Activated CD8-positive, alpha-beta T cell treated with anti-CD3 and anti-CD28 coated beads for 36 hours (primary cell): ENCODE measurements at places on chromosomes 5 and 9. TPM values are rescaled to one million over a fixed set of nuclear protein-coding genes. Genes with fewer than 3 reads are reported as not detected.

GRCh38 chr5:116542619-116543018, 32.0 kb downstream of the SEMA6A start:
- H3K4me1 ChIP-seq, result no peaks in the 10 kb centered on the region
- H3K36me3 ChIP-seq, result no peaks in the 10 kb centered on the region
- H3K27me3 ChIP-seq, result peaks cover 2% of the 10 kb centered on the region
- H3K27ac ChIP-seq, result no peak overlapping the region

- H3K4me3 ChIP-seq, result no peak overlapping the region
- H3K36me3 ChIP-seq, result no peaks in the 10 kb centered on the region
Measured at GRCh38 chr5:125190232-125191087, 444.0 kb upstream of the ZNF608 start.

- H3K27ac ChIP-seq, result no peak overlapping the region
- H3K4me1 ChIP-seq, result no peaks in the 10 kb centered on the region
- no peak overlapping the region for H3K4me3 ChIP-seq
- H3K36me3 ChIP-seq, result no peaks in the 10 kb centered on the region
- peak; percentile 33 for DNase-seq
Measured at GRCh38 chr9:108859459-108860114, 2.5 kb upstream of the ACTL7A start.

Gene CFAP157
- total RNA-seq, result 0.11 TPM

Gene LMAN2
- 79.9 TPM for total RNA-seq

DNA sequence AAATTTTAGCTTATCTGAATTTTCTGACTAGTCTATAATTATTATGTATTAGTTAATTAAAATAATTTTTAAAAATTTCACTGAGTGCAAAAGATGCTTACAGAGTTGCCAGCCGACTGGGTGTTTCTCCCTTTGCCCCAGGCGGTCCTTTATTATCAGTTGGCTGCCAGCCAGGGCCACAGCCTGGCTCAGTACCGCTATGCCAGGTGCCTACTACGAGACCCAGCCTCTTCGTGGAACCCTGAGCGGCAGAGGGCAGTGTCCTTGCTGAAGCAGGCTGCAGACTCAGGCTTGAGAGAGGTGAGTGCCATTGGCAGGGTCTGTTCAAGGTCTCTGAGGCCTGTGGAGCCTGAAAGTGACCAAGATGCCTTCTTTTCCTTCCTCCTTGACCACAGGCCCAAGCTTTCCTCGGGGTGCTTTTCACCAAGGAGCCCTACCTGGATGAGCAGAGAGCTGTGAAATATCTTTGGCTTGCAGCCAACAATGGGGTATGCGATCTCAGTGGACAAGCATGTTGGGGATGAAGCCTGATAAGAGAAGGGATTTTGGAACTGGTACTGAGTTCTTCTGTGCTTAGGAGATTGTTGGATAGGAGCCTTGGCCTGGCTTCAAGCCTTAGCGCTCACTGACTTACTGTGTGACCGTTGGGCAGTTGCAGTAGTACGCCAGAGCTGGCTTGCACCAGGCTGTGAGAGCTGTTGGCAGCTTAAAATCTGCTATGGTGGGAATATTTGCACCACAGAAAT, 10.6 kb downstream of the DELE1 start:
- H3K27ac ChIP-seq, result no peak overlapping the region
- DNase-seq, result no peak
- no peak overlapping the region for H3K4me3 ChIP-seq
- no peaks in the 10 kb centered on the region for H3K27me3 ChIP-seq

- no peaks in the 10 kb centered on the region for H3K4me1 ChIP-seq
- H3K27me3 ChIP-seq, result no peaks in the 10 kb centered on the region
- no peaks in the 10 kb centered on the region for H3K36me3 ChIP-seq
- no peak overlapping the region for H3K4me3 ChIP-seq
- no peak for DNase-seq
- no peak overlapping the region for H3K27ac ChIP-seq
Measured at GRCh38 chr5:13859270-13860065, 85.0 kb downstream of the DNAH5 start.

GRCh38 chr9:91923145-91923544, 26.9 kb downstream of the ROR2 start:
- no peak overlapping the region for H3K4me3 ChIP-seq
- H3K27me3 ChIP-seq, result peaks cover 17% of the 10 kb centered on the region
- no peaks in the 10 kb centered on the region for H3K4me1 ChIP-seq
- no peaks in the 10 kb centered on the region for H3K36me3 ChIP-seq
- DNase-seq, result no peak

Gene CATSPER3
- 0.31 TPM for total RNA-seq

DNA sequence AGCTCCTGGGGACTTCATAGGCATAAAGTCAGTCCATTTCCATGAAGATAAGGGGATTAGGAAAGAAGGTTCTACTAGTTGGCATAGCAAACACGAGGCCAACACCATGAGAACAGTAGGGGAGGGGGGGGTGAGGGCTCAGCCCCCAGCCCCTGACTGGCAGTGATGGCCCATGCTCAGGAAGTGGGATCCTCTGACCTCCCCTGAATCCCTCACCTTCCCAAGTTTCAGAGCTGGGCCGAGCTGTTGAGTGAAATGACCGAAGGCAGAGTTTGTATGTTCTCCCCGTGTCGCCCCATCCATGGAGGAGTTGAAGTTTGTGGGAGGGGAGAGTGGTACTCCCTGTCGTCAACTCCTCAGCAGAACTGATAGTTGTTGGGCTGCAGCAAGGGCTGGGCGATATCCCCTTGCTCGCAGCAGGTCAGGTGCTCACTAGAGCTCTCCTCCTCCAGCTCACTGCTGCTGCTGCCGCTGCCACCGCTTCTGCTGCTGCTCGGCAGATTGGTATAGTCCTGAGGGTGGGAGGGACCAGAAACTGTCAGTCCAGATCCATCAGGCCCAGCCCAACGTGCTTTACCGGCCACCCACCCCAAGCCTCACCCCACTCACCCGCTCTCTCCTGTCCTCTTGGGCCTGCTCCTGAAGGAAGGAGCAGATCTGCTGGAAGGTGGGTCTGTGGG, 32.5 kb downstream of the CSF1R start:
- H3K27ac ChIP-seq, result no peak overlapping the region
- no peak for DNase-seq
- peaks cover 45% of the 10 kb centered on the region for H3K36me3 ChIP-seq
- peaks cover 4% of the 10 kb centered on the region for H3K4me1 ChIP-seq

- no peak overlapping the region for H3K27ac ChIP-seq
- H3K4me3 ChIP-seq, result no peak overlapping the region
- H3K36me3 ChIP-seq, result peaks cover 2% of the 10 kb centered on the region
- DNase-seq, result no peak
- H3K27me3 ChIP-seq, result no peaks in the 10 kb centered on the region
Measured at GRCh38 chr9:2726650-2727340, 9.5 kb downstream of the KCNV2 start.

DNA sequence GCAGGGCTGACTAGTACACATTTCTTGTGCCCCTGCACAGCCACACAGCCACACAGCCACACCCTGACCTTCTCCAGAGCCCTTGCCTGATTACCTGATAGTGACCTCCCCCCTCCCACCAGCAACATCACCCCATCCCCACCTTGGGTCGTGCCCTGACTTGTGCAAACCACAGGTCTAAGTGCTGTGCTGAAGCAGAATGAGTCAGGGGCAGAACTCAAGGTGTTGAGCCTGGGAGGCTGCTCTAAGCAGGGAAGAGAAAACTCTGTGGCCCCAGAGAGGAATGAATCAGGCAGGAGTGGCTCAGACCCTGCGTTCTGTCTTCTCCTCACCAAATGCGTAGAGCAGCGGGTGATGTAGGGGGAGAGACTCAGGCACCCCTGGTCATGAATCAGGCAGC, 24.3 kb upstream of the FAT2 start:
- H3K27me3 ChIP-seq, result no peaks in the 10 kb centered on the region
- DNase-seq, result peak; percentile 51
- H3K4me3 ChIP-seq, result no peak overlapping the region

DNA sequence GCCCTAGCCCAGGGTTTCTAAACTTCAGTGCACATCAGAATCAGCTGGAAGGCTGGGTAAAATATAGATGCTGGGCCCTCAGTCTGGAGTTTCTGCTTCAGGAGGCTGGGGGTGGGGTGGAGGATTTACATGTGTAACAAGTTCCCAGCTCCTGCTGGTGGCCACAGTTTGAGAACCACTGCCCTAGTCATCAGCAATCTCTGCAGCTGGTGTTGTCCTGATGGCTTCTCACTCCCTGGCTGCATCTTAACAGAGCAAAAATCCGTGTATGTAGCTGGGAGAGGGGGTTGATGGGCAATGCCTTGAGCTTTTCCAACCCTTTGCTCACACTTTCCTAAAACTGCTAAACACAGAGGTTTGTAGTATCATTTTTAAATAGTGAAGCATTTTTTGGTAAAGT, 186.0 kb upstream of the KLF9 start:
- no peak overlapping the region for H3K4me3 ChIP-seq
- no peak overlapping the region for H3K27ac ChIP-seq
- no peaks in the 10 kb centered on the region for H3K4me1 ChIP-seq
- H3K27me3 ChIP-seq, result no peaks in the 10 kb centered on the region
- no peak for DNase-seq

- peaks cover 6% of the 10 kb centered on the region for H3K4me1 ChIP-seq
- H3K27me3 ChIP-seq, result no peaks in the 10 kb centered on the region
- H3K4me3 ChIP-seq, result no peak overlapping the region
Measured at GRCh38 chr9:75201480-75202209, 113.3 kb downstream of the OSTF1 start.

- peak overlapping the region; percentile 82 for H3K27ac ChIP-seq
- peaks cover 96% of the 10 kb centered on the region for H3K4me1 ChIP-seq
- H3K36me3 ChIP-seq, result peaks cover 47% of the 10 kb centered on the region
- no peaks in the 10 kb centered on the region for H3K27me3 ChIP-seq
- peak; percentile 74 for DNase-seq
Measured at GRCh38 chr5:134122530-134122929, 8.0 kb downstream of the TCF7 start.

GRCh38 chr9:114525513-114525912, 20.2 kb upstream of the WHRN start:
- DNase-seq, result no peak
- no peak overlapping the region for H3K27ac ChIP-seq
- H3K36me3 ChIP-seq, result no peaks in the 10 kb centered on the region
- H3K4me1 ChIP-seq, result no peaks in the 10 kb centered on the region
- no peak overlapping the region for H3K4me3 ChIP-seq
- peaks cover 9% of the 10 kb centered on the region for H3K27me3 ChIP-seq

DNA sequence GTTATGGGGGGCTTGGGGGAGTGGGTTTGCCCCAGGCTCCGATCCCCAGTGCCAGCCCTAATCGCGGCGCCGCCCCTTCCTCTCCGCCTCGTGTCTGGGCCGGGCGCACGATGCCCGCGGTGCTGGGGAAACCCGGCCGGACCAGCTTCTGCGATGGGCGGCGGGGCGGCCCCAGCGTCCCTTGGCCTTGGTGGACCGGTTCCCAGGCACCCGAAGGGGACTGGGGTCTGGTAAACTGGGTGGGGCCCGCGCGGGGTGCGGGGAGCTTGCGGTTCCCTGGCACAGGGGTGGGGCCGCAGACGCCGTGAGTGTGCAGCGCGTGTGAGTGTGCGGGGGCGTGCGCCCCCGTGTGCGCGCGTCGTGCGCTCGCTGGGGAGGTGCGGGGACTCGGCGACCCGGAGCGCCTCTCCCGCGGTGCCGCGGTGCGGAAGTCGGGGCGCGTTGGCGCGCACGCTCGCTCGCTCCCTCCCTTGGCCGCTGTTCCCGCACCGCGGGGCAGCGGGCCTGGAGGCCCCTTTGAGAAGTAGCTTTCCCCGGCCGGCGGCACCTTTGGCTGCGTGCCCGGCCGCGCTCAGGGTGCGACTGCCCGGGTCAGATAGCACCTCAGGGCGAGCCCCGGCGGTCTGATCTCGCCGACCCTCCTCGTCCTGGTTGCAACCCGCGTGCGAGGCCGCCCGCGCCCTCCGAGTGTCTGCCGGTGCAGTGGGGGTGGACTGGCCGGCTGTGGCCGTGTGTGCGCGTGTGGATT, 568 bp downstream of the MACIR start:
- peaks cover 26% of the 10 kb centered on the region for H3K4me1 ChIP-seq
- peak; percentile 64 for DNase-seq
- peaks cover under 1% of the 10 kb centered on the region for H3K27me3 ChIP-seq
- peak overlapping the region; percentile 84 for H3K27ac ChIP-seq

Gene FRMPD1
- total RNA-seq, result not detected

Gene CDKN2A
- 2.1 TPM for total RNA-seq

DNA sequence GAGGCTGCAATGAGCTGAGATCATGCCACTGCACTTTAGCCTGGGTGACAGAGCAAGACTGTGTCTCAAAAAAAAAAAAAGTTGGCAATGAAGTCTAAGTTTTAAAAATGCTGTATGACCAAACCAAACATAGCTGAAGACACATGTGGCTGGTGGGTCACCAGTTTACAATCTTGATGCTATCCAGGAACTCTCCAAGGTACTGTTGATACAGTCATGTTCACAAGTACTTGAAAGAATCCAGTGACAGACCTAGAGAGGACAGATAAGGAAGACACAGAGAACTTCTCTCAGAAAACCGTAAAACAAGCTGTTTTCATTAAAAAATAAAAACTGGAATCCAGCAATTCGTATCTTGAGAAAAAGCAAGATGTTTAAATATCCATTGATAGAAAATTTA, 95.7 kb downstream of the ACTBL2 start:
- H3K36me3 ChIP-seq, result no peaks in the 10 kb centered on the region
- H3K4me1 ChIP-seq, result no peaks in the 10 kb centered on the region
- H3K4me3 ChIP-seq, result no peak overlapping the region
- no peak overlapping the region for H3K27ac ChIP-seq

Gene TAS2R1
- total RNA-seq, result not detected

DNA sequence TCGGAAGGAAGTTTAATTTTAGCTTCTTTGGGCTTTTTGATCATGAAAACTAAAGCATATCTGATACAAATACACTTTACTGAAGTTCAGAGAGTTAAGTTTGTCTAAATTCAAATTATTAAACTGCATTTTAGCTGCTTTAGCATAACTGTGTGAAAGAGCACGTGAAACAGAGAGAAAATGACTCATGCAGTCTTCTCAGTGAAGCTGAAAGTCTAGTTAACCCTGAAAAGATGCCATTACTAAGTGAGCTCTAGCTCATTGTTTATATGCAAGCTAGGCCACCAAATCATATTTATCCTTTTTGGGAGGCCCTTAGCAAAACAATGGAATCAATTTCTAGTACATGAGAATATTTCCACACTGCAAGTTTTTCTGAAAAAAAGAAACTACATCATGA, 27.6 kb downstream of the TPD52L3 start:
- peaks cover 6% of the 10 kb centered on the region for H3K4me1 ChIP-seq
- no peak overlapping the region for H3K27ac ChIP-seq
- H3K27me3 ChIP-seq, result peaks cover 5% of the 10 kb centered on the region
- H3K4me3 ChIP-seq, result no peak overlapping the region
- H3K36me3 ChIP-seq, result no peaks in the 10 kb centered on the region

Gene FGF1
- not detected for total RNA-seq

Gene OR13J1
- not detected for total RNA-seq

GRCh38 chr5:112951124-112951702, 25.4 kb upstream of the DCP2 start:
- peak; percentile 63 for DNase-seq
- H3K27me3 ChIP-seq, result no peaks in the 10 kb centered on the region
- H3K4me3 ChIP-seq, result no peak overlapping the region
- H3K36me3 ChIP-seq, result no peaks in the 10 kb centered on the region
- no peaks in the 10 kb centered on the region for H3K4me1 ChIP-seq

- no peaks in the 10 kb centered on the region for H3K36me3 ChIP-seq
- H3K27ac ChIP-seq, result no peak overlapping the region
- DNase-seq, result no peak
- H3K27me3 ChIP-seq, result peaks cover 8% of the 10 kb centered on the region
Measured at GRCh38 chr5:180673371-180674089, 24.1 kb upstream of the FLT4 start.

Gene RPL37
- total RNA-seq, result 1,914 TPM

GRCh38 chr9:123335193-123335985, 20.6 kb upstream of the CRB2 start:
- H3K4me1 ChIP-seq, result peaks cover 37% of the 10 kb centered on the region
- no peak overlapping the region for H3K4me3 ChIP-seq
- H3K36me3 ChIP-seq, result no peaks in the 10 kb centered on the region
